NCI-H1417 treated with DMSO at 0.1 percent for 48 hours (cell line): ENCODE measurements at places on chromosomes 7 and 10.

DNA sequence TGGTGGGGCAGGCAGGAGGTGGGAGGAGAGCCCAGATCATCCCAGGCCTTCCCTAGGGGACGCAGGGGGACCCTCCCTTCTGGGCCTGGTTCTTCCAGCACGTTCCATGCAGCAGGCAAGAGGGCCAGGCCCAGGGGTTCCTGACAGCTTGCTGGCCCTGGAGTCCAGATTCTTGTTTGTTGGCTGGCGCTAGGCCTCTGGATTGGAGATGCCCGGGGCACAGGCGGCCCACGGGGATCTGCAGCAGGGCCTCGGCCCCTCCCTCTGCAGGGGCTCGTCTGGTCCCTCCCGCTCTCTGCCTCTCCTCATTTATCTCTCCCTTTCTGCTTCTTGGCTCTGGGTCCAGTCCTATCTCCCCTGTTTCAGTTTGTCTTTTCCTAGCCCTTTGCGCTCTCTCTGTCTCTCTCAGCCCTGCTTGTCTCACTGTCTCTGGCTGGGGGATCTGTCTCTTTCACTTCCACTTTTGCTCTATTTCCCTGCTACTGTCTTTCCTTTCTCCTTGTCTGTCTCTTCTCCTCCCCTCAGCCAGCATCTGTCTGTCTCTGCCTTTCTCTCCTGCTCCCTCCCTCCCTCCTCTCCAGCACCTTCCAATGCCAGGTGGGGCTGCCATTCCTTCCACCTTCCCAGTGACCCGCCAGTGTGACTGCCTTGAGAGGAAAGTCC is 1.1 kb upstream of the AQP1 start:
- DNase-seq, result no peak

DNA sequence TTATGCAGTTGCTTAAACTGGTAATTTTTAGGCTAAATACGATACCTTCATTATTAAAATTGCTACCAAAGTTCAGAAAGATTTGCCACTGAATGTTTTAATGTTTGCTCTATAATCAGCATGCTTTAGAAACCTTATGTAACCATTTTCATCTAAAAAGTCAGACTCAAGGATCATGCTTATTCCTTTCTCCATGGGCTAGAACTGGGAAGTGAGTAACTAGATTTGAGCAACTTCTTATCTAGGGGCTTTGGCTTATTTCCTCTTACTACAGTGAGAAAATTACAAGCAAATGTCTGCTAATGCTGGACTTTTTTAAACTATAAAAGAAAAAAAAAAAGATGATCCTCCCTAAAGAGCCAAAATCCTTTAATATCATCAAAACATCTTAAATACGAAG is 215.9 kb downstream of the CRPPA start:
- DNase-seq, result no peak

DNA sequence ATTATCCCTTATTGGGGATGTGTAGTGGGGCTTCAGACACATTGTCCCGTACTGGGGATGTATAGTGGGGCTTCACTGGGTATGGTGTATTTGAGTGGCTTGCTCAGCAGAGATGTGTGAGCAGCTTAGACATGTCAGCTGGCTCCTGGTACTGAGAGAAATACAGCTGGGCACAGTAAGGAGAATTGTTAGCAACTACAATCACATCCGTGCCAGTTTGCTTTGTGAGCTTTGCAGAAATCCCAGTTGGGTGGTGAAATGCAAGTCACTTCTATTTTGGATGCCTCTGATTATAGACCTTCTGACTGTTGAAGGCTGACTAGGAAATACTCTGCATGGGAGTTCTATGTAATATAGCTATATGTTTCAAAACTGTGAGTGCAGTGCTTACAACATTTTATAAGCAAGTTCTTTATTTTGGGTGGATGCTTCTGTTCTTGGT is 10.8 kb downstream of the CCNY start:
- no peak for DNase-seq

DNA sequence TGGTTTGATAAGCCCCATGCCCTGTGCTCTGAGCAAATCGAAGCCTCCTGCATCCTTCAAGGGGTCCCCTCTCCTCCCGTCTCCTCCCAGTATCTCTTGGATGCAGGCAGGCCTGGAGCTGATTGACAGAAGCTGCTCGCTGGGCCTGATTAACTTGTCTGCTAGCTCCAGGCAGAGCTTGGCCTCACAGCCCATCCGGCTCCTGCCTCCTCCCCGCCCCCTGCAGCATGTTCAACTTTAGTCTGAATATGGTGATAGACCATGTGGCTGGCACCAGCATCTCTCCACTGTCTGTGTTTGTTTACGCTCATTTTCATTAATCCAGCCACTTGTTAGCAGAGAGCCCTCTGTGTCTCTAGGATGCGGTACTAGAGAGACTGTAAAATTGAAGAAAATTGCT is 432.2 kb downstream of the DPP6 start:
- no peak for DNase-seq

DNA sequence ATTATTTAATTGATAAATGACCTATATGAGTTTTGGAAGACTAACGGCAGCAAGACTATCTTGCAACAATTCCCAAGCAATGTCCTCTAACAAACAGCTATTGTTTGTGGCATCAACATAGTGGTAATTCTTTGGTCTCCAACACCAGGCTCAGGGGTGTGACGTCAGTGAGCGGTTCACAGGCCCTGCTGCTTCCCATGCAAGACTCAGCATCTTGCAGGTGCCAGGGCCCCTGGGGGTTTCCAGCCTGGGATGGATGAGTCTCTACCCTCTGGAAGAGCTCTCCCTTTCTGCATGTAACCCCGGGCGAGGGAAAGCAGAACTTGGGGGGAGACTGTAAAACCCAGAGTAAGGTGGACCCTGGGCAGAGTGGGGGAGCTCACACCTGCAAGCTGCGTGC is 164.7 kb downstream of the ACTR3B start:
- DNase-seq, result no peak

DNA sequence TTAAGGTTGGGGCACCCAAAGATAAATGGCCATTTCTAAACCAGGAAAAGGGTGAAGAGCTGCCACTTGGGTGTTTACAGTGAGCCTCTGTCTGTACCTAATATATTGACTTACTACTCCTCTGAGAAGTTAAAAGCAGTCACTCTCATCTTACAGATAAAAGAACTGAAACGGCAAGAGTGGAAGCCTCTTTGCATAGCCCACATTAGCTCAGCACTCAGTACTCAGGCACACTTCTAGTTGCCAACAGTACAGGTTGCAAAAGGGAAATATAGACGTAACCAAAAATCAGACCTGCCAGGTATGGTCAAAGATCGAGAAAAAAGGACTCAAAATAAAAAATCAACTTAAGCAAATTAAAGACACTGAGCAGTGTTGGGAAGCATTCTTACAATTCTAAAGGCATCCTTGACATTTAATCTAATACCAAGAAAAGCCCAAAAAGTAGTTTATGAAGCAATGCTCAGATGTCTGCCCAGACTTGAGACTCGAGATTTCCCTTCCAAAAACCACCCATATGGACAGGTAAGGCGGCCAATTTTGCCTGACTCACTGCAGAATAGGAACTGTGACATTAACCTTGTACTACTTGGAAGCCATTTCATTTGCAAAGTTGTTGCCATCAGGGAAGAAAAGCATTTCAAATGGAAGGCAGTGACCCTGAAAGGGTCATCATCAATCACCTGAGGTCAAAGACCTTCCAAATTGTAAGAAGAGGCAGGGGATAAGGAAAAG is 139.3 kb downstream of the SLC25A13 start:
- DNase-seq, result no peak

DNA sequence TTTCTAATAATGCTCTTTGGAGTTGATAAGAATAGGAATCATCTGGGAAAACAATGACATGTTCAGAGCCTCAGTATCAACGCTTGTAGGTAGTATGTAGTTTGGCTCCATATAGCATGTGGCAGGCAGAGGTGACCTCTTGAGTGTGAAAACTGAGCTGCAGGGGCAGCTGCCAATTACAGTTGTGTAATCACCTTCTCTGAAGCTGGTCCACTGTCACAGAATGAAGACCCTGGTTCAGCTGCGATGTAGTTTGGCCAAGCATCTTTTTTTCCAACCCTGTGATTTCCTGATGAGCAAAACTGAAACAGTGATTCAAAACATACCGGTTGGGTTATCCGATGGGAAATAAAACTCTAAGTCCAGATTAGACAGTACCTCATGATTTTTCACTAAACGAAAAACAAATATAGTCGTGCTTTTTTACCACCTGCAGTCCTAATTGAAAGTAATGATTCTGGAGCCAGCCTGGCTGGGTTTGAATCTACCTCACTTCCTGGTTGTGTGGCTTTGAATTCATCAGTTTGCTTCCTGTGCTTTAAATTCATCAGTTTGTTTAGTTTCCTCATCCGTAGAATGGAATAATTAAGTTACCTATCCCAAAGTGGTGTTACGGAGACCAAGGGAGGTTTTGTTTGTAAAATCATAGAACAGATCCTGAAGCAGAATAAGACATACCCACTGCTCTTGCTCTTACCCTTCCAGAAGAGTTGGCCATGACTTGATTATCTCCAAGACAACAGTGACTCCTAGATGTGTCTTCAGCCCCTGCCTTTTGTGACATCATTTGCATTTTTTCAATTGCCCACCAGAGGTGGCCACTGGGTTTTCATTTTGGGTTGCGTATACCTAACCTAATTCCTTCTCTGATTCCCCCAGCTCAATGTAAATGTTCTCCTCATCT is 87.4 kb downstream of the CELF2 start:
- DNase-seq, result no peak

DNA sequence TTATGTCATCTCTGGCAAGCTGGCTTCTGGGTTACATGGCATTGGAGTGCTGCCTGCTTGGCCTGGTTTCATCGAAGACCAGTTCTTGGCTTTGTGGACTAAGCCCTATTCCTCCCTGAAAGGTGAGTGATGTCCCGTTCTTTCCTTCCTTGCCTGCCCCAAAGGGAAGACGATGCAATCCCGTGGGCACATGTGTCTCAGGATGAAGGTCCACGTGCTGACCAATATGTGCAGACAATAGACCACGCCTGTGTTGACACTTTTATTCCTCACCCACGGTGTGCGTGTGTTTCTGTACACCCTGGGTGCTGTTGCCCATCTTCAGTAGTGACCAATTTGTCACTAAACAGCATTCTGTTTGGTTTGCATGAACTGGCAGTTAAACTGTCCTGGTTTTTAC is 28.6 kb upstream of the SHH start:
- no peak for DNase-seq

DNA sequence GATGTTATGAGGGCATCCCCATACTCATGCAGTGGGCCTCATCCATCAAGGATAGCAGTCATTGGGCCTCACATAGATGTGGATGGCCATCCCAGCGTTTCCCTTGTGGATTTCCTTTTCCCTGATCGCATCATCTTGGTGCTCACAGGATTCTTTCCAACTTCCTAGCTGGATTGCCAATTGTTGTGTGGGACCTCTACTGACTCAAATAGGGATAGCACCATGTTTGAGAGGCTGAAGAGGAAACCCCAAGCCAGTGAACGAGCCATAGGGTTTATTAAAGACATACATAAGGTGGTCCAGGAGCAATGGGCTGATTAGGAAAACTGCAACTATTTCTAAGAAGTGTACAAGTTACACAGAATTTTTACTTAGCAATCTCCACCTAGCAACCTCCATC is 21.8 kb downstream of the ASZ1 start:
- DNase-seq, result no peak
